COLO829 (cell line): ENCODE measurements at places on chromosomes 13 and 19.

- DNase-seq, result no peak
These were observed 6.7 kb upstream of the C13orf46 start for GRCh38 chr13:113980489-113981064.

GRCh38 chr13:84925443-84925842, 873.8 kb downstream of the SLITRK6 start:
- no peak for DNase-seq

- no peak for DNase-seq
These were observed 68.4 kb upstream of the ARHGEF7 start for GRCh38 chr13:111046590-111047141.

DNA sequence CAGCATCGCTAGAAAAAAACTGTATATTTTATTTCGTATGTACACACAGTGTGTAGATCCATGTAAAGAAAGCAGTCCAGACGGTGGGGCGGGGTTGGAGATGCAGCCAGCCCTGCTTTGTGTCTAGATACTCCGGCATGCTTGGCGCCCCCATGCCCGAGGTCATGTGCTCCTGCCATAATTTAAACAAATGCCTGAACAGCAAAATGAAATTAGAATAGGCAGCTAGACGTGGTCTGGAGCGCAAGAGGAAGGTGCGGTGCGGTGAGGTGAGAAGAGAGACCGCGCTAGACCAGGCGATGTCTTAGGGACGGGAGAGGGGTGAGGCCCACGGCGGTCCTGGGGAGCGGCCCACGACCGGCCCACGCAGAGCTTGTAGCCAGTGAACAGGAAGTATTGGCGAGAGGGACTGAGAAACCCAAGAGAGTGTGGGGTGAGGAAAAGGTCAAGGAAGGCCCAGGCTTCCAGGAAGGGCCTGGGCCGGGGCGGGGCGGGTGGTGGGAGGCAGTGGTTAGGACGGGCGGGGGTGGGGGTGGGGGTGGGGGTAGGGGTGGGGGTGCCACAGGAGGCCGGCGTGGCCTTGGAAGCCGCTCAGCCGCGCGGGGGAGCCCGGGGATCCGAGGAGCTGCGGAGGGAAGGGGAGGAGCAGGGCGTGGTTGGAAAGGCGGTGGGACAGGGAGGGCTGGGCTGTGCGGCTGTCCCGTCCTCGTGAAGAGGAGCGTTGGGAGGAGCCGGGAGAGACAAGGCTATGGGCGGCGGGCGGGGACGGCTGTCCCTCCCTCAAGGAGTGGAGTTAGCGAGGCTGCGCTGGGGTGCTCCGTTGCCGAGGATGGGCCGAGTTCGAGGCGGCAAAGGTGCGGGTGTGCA, 254.7 kb upstream of the SGCG start:
- DNase-seq, result no peak

- no peak for DNase-seq
These were observed 217.1 kb downstream of the POSTN start for GRCh38 chr13:37381502-37381901.

DNA sequence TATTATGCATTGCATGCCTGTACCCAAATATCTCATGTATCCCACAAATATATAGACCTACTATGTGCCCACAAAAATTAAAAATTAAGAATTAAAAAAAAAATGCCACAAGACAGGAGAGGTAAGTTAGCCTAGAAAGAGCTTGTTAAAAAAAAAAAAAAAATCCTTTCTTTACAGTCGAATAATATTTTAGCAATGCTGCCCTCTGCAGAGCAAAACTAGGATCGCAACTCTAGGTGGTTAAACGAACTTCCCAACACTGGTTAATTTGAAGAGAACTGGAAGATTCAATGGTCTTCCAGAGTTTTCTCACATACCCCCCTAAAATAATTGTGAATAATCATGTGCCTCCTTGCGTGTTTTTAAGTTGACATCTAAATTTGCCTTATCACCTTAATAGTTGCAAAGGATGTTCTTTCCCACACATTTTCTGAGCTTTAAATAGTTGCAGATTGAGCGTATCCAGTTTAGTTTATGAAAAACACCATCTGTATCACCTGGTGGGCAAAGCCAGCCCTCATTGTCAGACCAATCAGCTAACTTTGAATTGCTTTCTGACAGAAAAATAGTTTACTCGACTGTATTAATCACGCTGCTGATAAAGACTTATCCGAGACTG, 47.4 kb upstream of the RCBTB2 start:
- DNase-seq, result peak; percentile 51

GRCh38 chr19:30712431-30713337, 340.5 kb downstream of the ZNF536 start:
- DNase-seq, result no peak

DNA sequence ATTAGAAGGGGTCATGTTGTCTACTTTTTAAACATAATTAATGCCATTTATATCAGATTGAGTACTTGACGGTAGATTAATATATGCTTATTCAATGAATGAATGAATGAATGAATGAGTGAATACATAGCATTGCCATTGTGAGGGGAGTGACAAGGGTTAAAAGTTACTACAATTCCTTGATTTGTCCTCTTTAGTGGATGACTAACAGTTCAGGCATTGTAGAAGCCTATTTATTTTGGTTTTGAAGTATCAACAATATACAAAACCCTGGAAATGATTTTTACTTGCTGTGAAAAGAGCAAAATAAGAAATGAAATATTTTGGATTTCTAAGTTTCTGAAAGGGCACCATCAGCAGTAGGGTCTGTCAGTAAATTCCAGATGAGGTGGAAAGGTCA, 122.7 kb downstream of the CYSLTR2 start:
- no peak for DNase-seq

DNA sequence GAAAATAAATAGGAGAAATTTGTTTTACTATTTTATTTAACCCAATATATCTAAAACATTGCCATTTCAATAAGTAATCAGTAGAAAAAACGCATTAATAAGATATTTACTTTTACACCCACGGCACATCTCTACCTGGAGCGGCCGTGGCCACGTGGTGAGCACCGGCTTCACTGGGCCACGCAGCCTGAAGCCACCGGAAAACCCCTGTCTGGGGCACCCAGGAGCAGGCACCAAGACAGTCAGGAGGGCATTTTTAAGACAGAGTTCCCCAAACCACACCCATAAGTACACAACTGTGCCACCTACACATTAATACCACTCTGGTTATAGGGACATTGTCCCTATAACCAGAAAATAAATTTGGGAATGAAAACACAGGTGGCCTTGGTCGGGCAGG, 80.9 kb downstream of the SPACA7 start:
- DNase-seq, result no peak

DNA sequence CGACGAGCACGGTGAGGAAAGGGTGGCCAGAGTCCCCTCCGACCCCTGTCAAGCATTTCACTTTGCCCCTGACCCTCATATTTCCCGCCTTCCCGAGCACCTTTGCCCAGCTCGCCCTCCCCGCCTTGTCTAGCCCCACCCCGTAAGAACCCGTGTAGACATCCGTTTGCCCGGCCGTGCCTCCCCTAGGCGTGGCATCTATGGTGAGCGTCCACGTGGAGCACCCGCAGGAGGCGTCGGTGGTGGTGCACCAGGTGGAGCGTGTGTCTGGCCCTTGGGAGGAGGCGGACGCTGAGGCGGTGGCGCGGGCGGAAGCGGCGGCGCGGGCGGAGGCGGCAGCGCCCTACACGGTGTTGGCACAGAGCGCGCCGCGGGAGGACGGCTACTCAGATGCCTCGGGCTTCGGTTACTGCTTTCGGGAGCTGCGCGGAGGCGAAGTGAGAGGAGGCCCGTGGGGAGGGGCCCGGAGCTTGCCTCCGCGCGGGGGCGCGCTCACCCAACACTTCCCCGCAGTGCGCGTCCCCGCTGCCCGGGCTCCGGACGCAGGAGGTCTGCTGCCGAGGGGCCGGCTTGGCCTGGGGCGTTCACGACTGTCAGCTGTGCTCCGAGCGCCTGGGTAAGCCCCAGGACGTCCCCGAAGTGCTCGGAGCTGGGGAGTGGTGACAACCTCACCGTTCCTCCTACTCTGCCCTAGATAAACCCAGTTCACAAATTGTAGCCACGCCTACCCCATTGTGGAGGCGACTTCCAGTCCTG, 4.2 kb downstream of the LTBP4 start:
- DNase-seq, result peak; percentile 56

- no peak for DNase-seq
These were observed 117.1 kb upstream of the SLITRK5 start for GRCh38 chr13:87554045-87554444.
